Mesothelial cell of epicardium (in vitro differentiated cells): ENCODE measurements at places on chromosomes 3 and 15.

DNA sequence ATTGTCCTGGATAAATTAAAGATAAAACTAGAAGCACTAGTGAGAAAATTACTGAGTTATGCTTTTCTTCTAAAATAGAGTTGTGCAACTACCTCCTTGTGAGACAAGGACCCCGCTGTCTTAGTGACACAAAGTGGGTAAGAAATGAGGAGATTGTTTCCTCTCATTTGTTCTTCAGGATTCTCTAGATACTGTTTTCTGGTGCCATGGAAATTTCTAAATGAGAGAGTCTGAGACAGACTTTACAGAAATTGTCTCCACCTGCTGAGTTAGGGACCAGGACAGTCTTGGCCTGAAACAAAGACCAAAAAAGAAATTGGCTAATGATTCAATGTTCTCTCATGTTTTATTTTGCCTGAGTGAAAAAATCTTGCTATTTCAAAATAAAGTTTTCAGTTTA lies 427.5 kb downstream of the TUSC7 start:
- peak overlapping the region; percentile 72 for H3K27ac ChIP-seq
- no peaks in the 10 kb centered on the region for H3K36me3 ChIP-seq
- peaks cover 48% of the 10 kb centered on the region for H3K4me1 ChIP-seq
- no peak overlapping the region for H3K4me3 ChIP-seq

- H3K4me3 ChIP-seq = no peak overlapping the region
- no peaks in the 10 kb centered on the region for H3K27me3 ChIP-seq
- H3K36me3 ChIP-seq = peaks cover 2% of the 10 kb centered on the region
- peak overlapping the region; percentile 2 for H3K27ac ChIP-seq
- no peak for DNase-seq
These were observed 3.3 kb downstream of the CALML4 start for GRCh38 chr15:68201879-68202261.

- DNase-seq = no peak
- no peak overlapping the region for H3K27ac ChIP-seq
- peaks cover 2% of the 10 kb centered on the region for H3K36me3 ChIP-seq
- H3K4me3 ChIP-seq = no peak overlapping the region
- peaks cover 11% of the 10 kb centered on the region for H3K4me1 ChIP-seq
These were observed 4.9 kb downstream of the CHAC1 start for GRCh38 chr15:40958146-40958545.

DNA sequence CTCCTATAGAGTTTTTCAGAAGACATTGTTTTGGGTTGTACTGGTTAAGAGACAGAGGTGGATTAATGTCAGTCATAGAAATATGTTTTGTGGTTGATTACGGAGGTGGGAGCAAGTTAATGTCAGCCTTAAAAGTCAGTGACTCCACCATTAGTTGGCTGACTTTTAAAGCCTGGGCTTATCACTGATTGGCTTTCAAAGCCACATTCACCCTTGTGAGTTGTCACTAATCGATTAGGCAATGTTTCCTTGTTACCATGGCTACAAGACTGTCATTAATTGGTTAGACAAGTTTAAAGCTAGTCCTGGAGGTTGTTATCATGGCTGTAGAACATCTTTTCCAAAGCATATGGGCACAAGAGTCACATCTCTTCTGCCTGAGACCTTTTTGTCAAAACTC lies 73.0 kb downstream of the NEO1 start:
- H3K36me3 ChIP-seq = peaks cover 19% of the 10 kb centered on the region
- no peak overlapping the region for H3K4me3 ChIP-seq
- no peaks in the 10 kb centered on the region for H3K27me3 ChIP-seq
- no peaks in the 10 kb centered on the region for H3K4me1 ChIP-seq
- H3K27ac ChIP-seq = no peak overlapping the region
- no peak for DNase-seq

DNA sequence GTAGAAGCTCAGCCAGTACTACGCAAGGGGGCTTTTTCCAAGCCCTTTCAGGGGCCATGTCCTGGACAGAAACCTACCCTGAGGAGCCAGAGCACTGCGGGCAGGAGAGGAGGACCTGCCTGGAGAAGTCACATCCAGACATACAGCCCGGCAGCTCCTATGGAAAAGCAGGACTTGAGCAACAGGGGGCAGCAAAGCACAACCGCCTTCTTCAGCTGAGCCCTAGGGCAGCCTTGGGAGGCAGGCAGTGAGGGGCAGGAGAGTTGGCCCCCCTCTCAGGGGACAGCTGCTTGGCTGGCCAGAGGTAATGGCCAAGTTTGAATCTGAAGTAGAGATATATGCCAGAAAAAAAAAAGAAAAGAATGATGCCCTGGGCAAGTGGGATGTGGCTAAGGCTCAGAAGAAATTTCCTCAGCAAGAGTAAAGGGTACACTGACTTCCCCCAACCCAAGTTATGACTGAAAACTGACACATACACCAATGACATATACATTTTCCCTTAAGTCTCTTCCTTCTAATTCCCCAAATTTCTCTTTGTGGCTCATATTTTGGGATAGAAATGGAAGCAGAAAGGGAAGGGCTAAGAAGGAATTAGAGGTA lies 56.9 kb downstream of the CYP19A1 start:
- no peak overlapping the region for H3K27ac ChIP-seq
- peaks cover 19% of the 10 kb centered on the region for H3K27me3 ChIP-seq
- peaks cover 2% of the 10 kb centered on the region for H3K4me1 ChIP-seq
- H3K36me3 ChIP-seq = no peaks in the 10 kb centered on the region

- no peaks in the 10 kb centered on the region for H3K27me3 ChIP-seq
- no peak overlapping the region for H3K4me3 ChIP-seq
- no peak for DNase-seq
- H3K36me3 ChIP-seq = no peaks in the 10 kb centered on the region
These were observed 301.7 kb upstream of the MDFIC2 start for GRCh38 chr3:70614111-70614510.

DNA sequence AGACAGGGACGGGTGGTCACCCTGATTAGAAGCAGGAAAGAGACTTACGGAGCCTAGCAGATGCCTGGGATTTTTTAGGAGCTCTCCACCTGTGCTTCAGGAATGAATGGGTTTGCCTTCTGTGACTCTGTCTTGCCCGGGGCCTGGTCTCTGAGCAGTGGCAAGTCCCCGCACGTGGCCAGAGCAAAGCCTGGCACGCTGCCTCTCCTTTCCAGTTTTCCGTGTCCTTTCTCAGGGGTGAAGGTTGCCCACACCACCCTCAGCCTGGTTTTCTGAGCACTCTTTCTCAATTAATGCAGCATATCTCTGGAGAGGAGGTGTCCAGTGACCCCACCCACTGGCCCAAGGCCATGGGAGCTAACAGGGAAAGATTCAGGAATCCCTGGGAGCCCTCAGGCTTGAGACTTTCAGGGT lies 14.5 kb upstream of the CHST14 start:
- H3K4me1 ChIP-seq = peaks cover 23% of the 10 kb centered on the region
- DNase-seq = no peak
- no peaks in the 10 kb centered on the region for H3K27me3 ChIP-seq
- H3K27ac ChIP-seq = no peak overlapping the region

DNA sequence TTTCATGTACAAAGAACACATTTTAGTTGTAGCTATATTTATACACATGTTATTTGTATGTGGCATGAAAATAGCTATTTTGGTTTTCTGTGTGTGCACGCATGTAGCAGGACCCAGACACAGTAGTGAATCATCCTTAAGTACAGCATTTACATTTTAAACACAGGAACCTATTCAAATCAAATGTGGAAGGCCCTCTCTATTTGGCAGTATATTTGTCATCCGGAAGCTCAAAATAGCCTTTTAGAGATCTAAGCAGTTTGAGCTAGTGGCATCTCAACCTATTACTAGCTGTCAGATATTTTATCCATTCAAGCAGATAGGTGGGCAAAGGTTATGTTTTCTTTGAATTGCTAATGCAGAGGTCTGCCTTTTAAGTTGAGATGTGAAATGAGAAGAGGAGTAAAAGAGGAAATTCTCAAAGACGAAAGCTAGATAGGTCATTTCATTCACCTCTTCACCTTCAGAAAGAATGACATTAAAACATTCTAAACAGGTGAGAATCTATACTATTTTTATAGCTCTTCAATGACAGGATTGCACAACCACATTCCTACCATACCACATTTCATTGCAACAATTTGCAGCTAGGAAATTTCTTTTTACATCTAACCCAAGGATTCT lies 46.3 kb upstream of the TIPARP start:
- no peak for DNase-seq
- no peaks in the 10 kb centered on the region for H3K36me3 ChIP-seq
- H3K27me3 ChIP-seq = no peaks in the 10 kb centered on the region
- peak overlapping the region; percentile 91 for H3K27ac ChIP-seq
- H3K4me1 ChIP-seq = peaks cover 45% of the 10 kb centered on the region

GRCh38 chr15:42035435-42035761 lies 14.6 kb upstream of the PLA2G4E start:
- no peaks in the 10 kb centered on the region for H3K27me3 ChIP-seq
- no peak overlapping the region for H3K4me3 ChIP-seq
- DNase-seq = no peak
- H3K36me3 ChIP-seq = no peaks in the 10 kb centered on the region

- H3K4me1 ChIP-seq = peaks cover 12% of the 10 kb centered on the region
- no peak overlapping the region for H3K27ac ChIP-seq
- no peak overlapping the region for H3K4me3 ChIP-seq
- DNase-seq = no peak
These were observed 172.7 kb downstream of the ZBTB20 start for GRCh38 chr3:114974387-114974786.

DNA sequence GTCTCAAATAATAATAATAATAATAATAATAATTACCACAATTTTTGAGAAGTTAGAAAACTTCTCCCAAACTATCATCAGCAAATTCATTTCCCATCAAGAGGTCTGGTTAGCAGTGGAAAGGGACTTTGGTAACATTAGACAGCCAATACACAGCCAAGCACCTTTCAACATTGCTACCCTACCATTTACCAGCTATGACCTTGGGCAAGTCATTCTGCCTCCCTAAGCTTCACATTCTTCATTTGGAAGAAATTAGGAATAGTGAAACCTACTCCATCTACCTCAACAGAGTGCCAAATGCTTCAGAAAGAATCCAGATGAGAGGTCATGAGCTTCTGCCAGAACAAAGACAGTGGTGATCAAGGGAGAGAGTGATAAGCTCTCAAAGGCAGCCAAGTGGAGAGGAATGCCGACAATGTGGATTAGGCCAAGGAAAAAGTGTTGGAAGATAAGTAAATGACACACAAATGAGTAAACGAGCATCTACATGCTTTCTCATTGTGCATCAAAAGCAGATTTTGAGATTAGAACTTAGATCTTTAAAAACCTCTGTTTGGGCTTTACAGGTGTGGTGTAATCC lies 42.9 kb upstream of the LPP start:
- H3K36me3 ChIP-seq = no peaks in the 10 kb centered on the region
- H3K27ac ChIP-seq = no peak overlapping the region
- DNase-seq = no peak
- H3K4me3 ChIP-seq = no peak overlapping the region
- peaks cover 14% of the 10 kb centered on the region for H3K27me3 ChIP-seq
- H3K4me1 ChIP-seq = no peaks in the 10 kb centered on the region

DNA sequence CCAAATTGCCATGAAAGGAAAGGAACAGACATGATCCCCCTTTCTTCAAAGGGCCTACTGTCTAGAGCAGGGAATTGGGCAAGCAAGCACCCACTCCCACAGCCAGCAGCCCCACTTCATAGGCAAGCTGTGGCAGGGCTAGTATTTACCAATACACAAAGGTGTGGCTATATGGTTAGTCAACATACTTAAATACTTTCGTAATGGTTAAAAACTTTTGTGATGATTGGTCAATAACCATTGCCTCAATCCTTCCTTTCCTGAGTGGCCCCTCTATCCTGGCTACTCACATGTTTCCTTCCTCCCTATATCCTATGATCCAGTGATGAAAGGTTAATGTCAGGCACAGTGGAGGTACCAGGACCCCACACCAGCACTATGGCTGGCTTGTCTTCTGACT lies 30.1 kb upstream of the ARL8B start:
- peaks cover 14% of the 10 kb centered on the region for H3K27me3 ChIP-seq
- H3K4me1 ChIP-seq = peaks cover 10% of the 10 kb centered on the region
- no peak overlapping the region for H3K4me3 ChIP-seq
- DNase-seq = no peak
- H3K27ac ChIP-seq = no peak overlapping the region
- no peaks in the 10 kb centered on the region for H3K36me3 ChIP-seq
